ENCODE measurements at places on chromosomes 3 and 15.

- DNase-seq, result no peak
Observed at GRCh38 chr3:10602271-10602670, 96.9 kb upstream of the ATP2B2 start.

DNA sequence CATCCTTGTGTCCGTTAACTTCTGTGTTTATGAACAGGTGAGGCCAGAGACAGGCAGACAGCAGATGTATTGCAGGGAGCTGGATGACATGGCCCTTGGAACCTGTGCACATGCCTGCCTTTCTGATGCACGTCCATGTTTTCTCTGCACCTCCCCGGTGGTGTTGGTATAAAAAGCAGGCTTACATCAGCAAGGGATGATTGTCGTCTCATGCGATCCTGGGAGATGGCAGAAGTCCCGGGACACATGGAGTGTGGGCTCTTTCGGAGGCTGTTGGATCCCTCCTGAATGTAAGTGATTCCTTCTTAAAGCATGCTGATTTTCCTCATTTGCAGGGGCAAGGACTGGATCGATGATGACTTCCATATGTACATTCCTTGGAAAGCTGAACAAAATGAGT is 134.8 kb downstream of the SNRPN start:
- DNase-seq, result no peak

- DNase-seq, result no peak
Observed at GRCh38 chr3:52014613-52015012, 18.9 kb upstream of the RPL29 start.

- DNase-seq, result no peak
Observed at GRCh38 chr15:50361756-50362155, 6.8 kb upstream of the GABPB1 start.

GRCh38 chr15:58777107-58777506 is 6.0 kb downstream of the MINDY2 start:
- no peak for DNase-seq

- no peak for DNase-seq
Observed at GRCh38 chr15:84819291-84819768, 2.2 kb downstream of the ALPK3 start.

GRCh38 chr3:141104151-141104821 is 53.1 kb downstream of the SPSB4 start:
- DNase-seq, result no peak

GRCh38 chr15:45134682-45135604 is 5.1 kb downstream of the DUOX1 start:
- DNase-seq, result no peak

GRCh38 chr3:185995352-185995751 is 57.5 kb upstream of the TRA2B start:
- DNase-seq, result no peak

All from activated gamma-delta T cell (primary cell).